NCI-H2171 (cell line): ENCODE measurements at places on chromosomes 7 and 10.

DNA sequence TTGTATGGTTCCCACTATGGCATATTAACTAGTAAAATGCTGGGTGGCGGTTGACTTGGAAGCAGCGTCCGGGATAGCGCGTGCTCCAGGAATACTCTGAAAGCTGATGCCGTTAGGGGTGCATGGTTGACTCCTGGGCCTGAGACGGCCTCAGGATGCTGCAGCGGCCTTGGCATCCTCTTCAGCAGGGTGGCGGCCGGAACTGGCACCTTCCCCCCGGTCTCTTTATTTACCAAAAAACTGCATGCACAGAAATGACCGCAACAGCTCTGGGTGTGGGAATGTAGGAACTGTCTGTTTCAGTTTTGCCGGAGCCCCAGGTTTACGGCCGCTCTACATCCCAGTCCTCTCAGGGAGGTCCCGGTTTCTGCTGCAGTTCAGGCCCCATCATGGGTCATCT is 28.8 kb downstream of the PFKP start:
- DNase-seq, result no peak

DNA sequence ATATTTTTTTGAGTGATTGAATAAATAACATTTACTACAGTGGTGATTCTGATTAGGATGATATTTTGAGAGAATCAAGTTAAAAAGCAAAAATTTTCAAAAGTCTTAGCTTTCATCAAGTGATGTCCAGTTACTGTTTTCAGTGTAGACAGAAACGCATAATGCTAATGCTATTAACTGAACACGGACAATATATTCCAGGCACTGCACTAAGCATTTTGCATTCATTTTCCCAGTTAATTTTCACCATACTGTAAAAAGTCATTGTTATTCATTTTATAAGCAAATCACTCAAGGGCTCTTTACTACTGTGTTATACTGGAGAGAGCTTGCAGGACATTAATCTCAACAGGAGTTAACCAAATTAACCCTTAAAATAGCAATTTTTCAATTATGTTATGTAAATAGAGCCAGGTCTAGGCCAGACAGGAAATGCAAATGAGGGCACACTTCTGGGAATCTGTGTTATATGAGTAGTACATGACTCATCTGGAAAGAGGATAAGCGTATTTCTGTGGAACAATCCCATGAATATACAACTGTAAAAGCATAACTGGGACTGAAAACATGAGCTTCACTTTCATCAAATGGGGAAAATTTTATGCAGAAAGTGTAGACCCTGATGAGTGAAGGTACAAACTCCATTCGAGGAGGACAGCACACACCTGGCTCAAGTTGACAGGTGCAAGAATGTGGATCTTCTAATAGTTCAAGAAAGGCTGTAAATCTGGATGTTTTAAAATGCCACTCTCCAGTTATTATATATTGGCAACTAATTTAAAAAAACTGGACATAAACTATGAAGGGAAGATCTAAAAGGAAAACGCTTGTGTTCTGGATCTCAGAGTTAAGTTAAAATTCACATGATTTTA is 75.4 kb downstream of the ANK3 start:
- DNase-seq, result no peak

DNA sequence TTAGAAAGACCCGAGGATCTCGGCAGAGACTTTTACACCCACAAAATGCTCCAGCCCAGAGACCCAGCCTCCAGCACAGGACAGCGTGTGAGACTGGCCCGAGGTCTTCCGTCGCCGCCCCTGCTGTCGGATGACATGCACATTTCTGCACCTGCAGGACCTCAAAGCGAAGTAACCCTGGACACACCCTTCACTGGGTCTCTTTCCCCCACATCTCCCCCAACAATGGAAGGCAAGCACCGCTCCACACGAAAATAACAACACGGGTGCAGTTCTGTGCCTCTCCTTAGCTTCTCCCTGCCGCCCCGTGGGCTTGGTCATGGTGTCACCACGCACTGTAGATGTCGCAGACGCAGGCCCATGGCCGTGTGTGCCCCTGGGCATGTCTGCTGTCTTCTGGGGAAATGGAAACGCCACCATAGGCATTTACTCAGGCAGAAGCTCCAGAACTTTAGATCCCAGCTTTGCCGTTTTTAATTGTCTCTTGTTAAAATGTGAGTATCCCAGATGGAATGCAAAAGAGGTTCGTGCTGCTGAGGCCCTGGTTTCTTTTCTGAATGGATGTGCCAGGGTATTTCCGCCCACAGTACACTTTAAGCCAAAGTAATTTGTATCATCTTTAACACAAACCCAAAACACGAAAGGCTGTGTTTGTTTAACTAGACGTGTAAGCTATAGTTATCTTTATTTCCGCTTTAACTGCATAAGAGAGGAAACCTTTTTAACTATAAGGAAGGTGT is 237.9 kb downstream of the MGMT start:
- DNase-seq, result no peak

GRCh38 chr7:71752171-71752935 is 620.4 kb downstream of the GALNT17 start:
- DNase-seq, result peak; percentile 70

DNA sequence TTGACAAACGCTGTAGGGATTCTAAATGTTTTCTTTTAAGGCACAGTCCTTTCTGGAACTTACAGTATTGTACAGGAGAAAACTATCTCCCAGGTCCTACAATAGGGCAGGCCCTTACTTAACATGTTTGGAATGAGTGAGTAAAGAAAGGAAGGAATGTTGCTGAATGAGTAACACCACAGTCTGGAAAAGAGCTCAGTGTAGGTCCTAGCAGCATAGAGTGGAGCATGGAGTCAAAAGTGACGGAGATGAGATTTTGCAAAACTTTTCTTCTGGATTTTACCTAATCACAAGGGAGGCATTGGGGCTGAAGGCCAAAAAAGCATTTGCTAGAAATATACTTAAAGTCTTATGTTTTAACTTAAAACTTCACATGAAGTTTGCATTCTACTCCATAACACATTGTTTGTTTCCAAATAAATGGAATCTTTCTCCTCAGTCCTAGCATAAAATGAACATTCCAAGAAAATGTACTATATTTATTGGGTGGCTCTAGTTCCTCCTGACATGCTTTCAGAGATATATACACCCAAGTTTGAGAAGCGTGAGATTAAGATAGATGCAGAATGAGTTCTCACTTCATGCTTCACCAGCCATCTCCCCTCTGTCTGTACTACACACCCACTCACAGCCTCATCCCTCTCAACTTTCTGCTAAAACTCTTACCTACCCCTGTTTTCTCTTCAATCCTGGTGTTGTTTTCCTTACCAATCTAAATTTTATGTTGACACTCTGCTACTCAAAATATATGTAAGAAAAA is 20.2 kb upstream of the ADD3 start:
- no peak for DNase-seq

GRCh38 chr7:68031180-68031943 is 1034.7 kb downstream of the TYW1 start:
- no peak for DNase-seq

DNA sequence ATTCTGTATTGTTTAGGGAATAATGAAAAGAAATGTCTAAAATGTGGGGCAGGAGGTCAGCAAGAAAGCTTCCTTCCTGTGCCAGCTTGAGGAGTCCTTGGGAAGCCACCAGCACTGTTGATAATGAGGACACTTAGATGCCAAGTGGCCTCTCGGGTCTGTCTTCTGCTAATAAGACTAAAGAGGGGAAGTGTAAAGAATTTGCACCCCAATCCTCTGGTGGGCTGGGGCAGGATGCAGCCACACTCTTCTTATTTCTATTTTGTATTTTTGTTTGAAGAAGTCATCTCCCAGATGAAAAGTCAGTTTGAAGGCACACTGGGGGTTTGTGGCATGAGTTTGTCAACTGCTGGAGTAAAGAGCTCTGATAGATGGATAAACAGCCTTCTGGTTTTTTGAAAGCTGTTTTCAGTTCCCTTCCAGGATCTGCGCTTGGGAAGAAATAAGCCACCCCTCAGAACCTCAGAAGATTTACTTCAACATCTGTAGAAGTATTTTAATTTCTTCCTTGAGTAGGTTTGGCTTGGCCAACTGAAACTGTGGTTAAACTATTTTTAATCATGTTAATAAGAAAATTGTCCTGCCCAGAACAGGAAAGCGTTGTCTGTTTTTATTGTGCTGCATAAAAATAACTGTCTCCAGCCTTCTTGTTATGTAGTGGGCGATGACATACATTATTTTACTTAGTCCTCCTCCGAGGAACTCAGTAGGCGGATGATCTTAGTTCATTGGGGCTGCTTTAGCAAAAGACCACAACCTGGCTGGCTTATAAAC is 128.8 kb upstream of the GPR26 start:
- no peak for DNase-seq

DNA sequence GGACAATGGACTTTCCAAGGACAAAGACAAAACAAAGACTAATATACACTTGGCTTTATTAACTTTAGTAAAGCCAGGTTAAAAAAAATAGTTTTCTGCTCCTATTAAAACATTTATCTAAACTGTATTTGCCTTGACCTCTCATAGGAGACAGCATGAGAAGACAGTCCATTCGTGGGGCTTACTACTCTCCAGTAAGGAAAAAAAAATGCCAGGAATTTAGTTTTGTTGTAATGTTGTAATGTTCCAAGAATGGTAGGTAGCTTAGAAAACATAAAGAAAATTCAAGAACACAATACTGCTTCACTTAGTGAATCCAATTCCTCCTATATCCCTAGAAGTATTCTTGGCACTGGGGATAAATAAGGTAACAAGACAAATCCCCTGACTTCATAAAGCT is 81.7 kb downstream of the KMT2C start:
- no peak for DNase-seq

DNA sequence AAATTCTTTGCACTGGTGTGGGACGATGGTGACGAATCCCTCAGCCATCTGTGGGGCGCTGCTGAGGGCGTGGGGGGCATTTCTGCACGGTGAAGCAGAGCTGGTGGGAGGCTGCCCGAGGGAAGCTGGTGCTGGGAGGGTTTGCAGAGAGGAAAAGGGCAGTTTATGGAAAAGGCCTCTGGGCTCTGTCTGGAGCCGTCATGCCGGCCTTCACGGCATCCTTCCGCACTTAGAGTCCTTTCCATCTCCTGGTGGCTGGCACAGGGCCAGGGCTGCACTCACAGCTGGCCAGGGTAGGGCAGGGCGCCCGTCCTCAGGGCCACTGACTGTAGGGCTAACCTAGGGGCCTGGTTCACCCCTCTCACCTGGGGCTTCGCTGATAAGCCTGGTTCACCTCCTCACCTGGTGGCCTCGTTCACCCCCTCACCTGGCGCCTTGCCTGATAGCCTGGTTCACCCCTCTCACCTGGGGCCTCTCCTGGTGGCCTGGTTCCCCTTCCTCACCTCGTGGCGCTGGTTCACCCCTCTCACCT is 598 bp upstream of the AMZ1 start:
- DNase-seq, result no peak

DNA sequence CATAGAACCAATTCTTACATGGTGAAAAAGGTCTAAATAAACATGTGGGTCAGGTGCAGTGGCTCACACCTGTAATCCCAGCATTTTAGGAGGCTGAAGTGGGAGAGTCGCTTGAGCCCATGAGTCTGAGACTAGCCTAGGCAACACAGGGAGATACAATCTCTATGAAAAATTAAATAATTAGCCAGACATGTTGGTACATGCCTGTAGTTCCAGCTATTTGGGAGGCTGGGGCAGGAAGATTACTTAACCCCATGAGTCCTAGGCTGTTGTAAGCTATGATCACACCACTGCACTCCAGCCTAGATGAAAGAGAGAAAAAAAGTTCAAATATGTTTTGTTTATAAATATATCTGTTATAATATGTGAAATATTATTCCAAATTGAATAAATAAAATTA is 643.6 kb downstream of the IPMK start:
- DNase-seq, result no peak
